ENCODE measurements at places on chromosomes 16 and 17. TPM values are rescaled to one million over a fixed set of nuclear protein-coding genes. Genes with fewer than 3 reads are reported as not detected.

The CD300E gene
- 0.50 TPM for total RNA-seq

The KRT222 gene
- total RNA-seq: not detected

The MYH3 gene
- 5.8 TPM for total RNA-seq

The FOXL1 gene
- 0.12 TPM for total RNA-seq
